AG20443 (cell line): ENCODE measurements at places on chromosomes 12 and 14.
A peak's percentile ranks its signal among the peaks of the same experiment; 100 is the strongest.

DNA sequence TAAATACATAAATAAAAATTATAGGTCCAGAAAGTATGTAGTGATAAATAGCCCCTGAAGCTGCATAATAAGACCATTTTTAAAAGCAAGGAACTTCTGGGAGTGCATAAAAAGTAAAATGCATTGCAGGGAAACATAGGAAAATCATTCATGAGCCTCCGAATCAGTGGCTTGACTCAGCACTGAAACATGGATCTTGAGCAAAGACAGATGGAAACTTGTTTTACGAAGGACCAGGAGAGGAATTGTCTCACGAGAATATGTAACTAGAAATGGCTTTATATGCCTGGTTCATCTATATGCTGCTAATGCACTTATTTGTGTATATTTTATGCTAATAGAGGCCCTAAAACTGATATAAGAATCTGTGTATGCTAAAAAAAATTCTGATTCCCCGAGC, 14.7 kb downstream of the TMEM30B start:
- no peak for DNase-seq

DNA sequence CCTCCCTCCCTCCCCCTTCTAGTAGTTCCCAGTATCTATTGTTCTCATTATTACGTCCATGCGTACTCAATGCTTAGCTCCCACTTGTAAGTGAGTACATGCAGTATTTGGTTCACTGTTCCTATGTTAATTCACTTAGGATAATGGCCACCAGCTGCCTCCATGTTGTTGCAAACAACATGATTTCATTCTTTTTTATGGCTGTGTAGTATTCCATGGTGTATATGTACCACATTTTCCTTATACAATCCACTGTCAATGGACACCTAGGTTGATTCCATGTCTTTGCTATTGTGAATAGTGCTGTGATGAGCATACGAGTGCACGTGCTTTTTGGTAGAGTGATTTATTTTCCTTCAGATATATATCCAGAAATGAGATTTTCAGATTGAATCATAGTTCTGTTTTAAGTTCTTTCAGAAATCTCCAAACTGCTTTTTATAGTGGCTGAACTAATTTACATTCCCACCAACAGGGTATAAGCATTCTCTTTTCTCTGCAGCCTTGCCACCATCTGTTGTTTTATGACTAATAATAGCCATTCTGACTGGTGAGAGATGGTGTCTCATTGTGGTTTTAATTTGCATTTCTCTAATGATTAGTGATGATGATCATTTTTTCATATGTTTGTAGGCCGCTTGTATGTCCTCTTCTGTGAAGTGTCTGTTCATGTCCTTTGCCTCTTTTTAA, 17.9 kb upstream of the CLEC7A start:
- no peak for DNase-seq

GRCh38 chr12:78970041-78970440, 105.5 kb downstream of the SYT1 start:
- DNase-seq: no peak

DNA sequence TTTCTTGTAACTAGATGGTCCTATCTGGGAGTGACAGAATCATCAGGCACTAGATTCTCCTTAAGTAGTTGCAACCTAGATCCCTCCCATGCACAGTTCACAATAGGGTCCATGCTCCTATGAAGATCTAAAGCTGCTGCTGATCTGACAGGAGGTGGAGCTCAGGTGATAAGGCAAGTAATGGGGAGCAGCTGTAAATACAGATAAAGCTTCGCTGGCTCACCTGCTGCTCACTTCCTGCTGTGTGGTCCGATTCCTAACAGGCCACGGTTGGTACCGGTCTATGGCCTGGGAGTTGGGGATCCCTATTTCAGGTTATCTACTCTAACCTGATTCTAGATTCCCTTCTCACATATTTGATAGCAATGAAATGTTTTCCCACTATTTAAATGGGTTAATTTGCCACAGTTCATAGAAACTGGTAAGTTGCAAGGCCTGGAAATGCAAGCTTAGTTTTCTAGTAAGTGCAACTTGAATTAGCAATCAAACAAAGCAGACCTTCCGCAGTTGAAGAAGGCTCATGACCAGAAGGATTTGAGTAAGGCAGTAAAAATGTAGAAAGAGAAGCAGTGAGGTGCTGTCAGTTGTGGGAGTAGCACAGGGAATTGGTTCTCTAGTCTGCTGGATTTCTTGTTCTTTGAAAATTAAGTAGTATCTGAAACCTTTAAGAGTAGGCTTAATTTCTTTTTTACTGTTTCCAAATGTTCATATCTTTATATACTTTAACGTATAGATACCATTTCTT, 332.3 kb downstream of the EGLN3 start:
- DNase-seq: no peak

GRCh38 chr12:64218597-64218996, 3.5 kb downstream of the KICS2 start:
- DNase-seq: no peak

GRCh38 chr14:20305265-20306078, at the start of gene TTC5:
TSS of gene TTC5 (minus strand) at chr14:20305951. CDS start at chr14:20305937, 14 bp downstream.
- peak; percentile 92 for DNase-seq
